ENCODE measurements at places on chromosomes 11 and 22. TPM values are rescaled to one million over a fixed set of nuclear protein-coding genes. Genes with fewer than 3 reads are reported as not detected.

- no peak for DNase-seq
Observed at GRCh38 chr11:33716243-33716642, 15.6 kb upstream of the C11orf91 start.

DNA sequence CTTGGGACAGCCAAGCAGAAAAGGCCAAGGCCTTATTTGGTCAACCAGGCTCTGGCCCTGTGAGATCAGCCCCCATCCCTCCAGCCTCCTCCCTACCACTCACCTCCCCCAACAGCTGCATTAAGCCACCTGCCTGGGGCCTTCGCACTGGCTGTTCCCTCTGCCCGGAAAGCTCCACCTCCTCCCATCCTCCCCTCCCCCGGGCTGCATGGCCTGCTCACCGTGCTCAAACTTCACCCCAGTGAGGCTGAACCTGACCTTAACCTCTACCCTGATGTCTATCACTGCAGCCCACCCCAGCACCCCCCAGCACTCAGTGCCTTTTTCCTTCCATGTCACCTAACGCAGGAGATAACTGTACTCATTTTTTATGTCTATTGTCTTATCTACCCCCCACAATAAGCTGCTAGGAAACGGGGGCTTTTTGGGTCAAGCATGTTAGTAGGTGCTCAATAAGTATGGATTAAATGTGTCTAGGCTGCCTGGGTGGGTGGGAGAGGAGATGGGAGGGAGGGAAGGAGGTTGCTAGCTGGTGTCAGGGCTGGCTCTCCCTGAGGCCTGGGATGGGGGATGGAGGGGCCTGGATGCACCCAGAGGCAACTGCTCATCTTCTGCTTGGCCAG lies 912 bp downstream of the PTPRCAP start:
- DNase-seq: no peak

GRCh38 chr11:114057605-114058004 lies 1.9 kb upstream of the ZBTB16 start:
- DNase-seq: no peak

CHCHD10 gene
- 1,008 TPM for total RNA-seq

- DNase-seq: peak; percentile 95
Observed at GRCh38 chr11:63986156-63986931, at the start of gene OTUB1. OTUB1 (plus strand) TSS chr11:63986438; CDS start chr11:63986457, 19 bp downstream.

RAB39A gene
- 0.54 TPM for total RNA-seq

LIF gene
- 0.78 TPM for total RNA-seq

OR8D1 gene
- not detected for total RNA-seq

- no peak for DNase-seq
Observed at GRCh38 chr11:72617080-72617762, 57.0 kb downstream of the PDE2A start.

GRCh38 chr22:38468443-38469305 lies 778 bp downstream of the KDELR3 start:
- no peak for DNase-seq

GRCh38 chr11:4851033-4851432 lies 2.0 kb upstream of the OR51S1 start:
- DNase-seq: no peak

GRCh38 chr11:37456746-37457145 lies 858.7 kb upstream of the RAG2 start:
- DNase-seq: no peak

GRCh38 chr22:17380359-17381087 lies 11.3 kb downstream of the CECR2 start:
- DNase-seq: no peak

GRCh38 chr11:1863352-1864216 lies 10.7 kb downstream of the LSP1 start:
- no peak for DNase-seq

APOA4 gene
- not detected for total RNA-seq

DDX17 gene
- 215 TPM for total RNA-seq

DERL3 gene
- total RNA-seq: 2.2 TPM

SLC1A2 gene
- 8.8 TPM for total RNA-seq

MIF gene
- total RNA-seq: 317 TPM

DNA sequence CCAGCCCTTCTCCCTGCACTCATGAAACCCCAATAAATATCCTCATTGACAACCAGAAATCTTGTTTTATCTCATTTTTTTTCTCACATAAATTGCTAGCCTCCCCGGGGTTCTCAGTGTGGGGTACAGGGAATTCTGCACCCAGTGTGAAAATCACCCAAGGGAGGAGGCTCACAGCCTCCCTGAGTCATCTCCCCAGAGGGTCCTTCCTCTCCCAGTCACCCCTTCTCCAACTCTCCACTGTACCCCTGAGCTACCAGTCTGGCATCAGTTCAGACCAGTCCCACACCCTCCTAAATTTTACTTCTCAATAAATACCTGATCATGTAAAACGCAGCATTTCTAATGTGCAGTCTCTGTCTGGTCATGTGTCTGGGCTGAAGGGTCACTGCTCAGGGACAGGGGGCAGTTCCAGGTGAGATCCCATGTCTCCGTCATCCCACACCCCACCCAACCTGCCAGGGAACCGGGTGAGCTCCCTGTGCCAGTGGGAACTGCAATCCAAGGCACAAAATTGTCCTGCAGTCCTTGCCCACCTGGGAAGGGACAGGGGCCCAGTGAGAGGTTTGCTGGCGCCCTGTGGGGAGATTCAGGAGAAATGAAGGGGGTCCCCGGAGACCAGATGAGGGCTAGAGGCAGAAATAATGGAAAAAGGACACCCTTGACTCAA lies 8.3 kb downstream of the IGLL5 start:
- peak; percentile 19 for DNase-seq

DNA sequence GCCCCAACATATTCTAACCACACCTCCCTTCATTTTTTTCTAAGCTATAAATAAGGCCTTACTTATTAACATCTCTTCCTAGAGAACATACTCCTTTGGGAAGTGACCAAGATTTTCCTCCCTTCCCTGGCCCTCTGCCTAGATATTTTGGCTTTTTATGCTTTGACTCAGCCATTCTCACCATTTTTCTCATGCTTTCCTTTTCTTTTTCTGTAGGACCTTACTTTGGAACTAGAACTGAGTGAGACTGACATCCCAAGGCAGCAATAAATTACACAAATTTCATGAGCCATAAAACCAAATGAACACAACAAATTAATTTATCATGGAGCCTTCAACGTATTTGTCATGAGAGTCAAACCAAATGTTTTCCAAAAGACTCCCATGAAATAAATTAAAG lies 142.7 kb upstream of the CTSC start:
- DNase-seq: no peak

KCNJ1 gene
- total RNA-seq: not detected

ZNF214 gene
- 0.67 TPM for total RNA-seq
